ENCODE measurements at places on chromosomes 2 and 18. TPM values are rescaled to one million over a fixed set of nuclear protein-coding genes. Genes with fewer than 3 reads are reported as not detected.

The FANCL gene
- 6.7 TPM for total RNA-seq

The CFC1 gene
- not detected for total RNA-seq

The KDM3A gene
- total RNA-seq: 227 TPM

The NPHP1 gene
- 0.33 TPM for total RNA-seq

The SLC40A1 gene
- 1.3 TPM for total RNA-seq
